ENCODE measurements at places on chromosomes 5 and 9.

- no peak for DNase-seq
Observed at GRCh38 chr5:175889910-175890684, 18.7 kb downstream of the CPLX2 start.

DNA sequence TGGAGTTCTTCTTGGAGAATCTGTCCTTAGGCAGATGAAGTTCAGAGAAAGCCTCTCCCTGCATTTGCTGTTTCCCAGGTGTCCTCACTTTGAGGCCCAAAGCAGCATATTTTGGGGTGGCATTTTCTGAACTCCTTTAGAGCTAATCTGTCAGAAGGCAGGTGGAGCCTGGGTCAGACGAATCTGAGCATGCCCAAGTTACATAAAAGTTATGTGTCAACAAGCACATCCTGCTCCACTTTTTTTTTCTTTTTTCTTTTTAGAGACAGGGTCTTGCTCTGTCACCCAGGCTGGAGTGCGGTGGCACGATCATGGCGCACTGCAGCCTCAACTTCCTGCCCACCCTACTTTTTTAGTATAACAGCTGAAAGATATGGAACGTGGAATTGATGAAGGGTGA lies 41.3 kb upstream of the HSPA9 start:
- no peak for DNase-seq

GRCh38 chr9:108599571-108599970 lies 256.2 kb downstream of the ACTL7B start:
- no peak for DNase-seq

GRCh38 chr5:170192829-170193228 lies 40.0 kb upstream of the C5orf58 start:
- no peak for DNase-seq

DNA sequence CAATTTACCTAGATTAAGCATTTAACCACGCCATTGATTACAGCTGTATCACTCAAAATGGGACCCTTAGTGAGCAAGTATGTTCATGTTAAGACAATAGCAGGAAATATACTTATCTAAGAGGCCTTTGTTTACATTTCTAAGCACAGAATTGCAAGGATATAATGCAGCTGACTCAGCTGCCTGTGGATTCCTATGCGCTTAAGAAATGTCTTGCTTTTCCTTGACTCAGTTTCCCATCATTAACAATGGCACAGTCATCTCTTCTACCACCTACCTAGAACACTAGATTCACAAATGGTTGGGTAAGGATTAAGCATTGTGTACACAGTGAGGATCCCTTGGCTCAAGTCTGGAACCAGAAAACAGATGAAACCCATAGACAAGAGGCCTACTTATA lies 163.8 kb downstream of the TSSK1B start:
- DNase-seq: no peak

- no peak for DNase-seq
Observed at GRCh38 chr9:108271646-108272348, 584.0 kb downstream of the ACTL7B start.

Data from caudate nucleus (tissue), 63 donors.